ENCODE measurements at places on chromosomes 11 and 22.
A peak's percentile ranks its signal among the peaks of the same experiment; 100 is the strongest.

- no peak for DNase-seq
Observed at GRCh38 chr11:113871336-113871735, 4.0 kb downstream of the USP28 start.

- DNase-seq: no peak
Observed at GRCh38 chr11:27514076-27514475, 7.5 kb upstream of the LIN7C start.

DNA sequence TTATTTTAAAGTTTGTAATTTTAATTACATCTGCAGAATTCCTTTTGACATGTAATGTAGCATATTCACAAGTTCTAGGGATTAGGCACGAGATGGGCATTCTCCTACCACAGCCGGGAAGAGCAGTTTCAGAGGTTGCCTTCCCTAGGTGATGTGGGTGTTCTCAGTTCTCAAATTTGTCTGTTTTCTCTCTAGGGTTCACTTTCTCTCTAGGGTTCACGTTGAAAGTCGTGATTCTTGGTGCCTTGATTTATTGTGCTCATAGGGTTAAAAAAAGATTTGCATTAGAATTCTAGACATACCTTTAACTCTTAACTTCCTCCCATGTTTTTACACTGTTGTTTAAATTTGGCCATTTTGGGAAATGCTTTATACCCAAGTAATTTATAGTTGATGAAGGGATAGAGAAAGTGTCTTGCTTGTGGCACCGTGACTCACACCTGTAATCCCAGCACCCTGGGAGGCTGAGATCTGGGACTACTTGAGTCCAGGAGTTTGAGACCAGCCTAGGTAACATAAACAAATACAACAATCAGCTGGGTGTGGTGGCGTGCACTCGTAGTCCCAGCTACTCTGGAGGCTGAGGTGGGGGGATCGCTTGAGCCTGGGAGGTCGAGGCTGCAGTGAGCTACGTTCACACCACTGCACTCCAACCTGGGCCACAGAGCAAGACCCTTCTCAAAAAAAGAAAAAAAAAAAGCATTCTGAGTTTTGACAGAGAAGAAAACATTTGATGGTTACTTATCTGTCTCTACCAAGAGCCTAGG is 3.6 kb downstream of the MED15 start:
- DNase-seq: no peak

DNA sequence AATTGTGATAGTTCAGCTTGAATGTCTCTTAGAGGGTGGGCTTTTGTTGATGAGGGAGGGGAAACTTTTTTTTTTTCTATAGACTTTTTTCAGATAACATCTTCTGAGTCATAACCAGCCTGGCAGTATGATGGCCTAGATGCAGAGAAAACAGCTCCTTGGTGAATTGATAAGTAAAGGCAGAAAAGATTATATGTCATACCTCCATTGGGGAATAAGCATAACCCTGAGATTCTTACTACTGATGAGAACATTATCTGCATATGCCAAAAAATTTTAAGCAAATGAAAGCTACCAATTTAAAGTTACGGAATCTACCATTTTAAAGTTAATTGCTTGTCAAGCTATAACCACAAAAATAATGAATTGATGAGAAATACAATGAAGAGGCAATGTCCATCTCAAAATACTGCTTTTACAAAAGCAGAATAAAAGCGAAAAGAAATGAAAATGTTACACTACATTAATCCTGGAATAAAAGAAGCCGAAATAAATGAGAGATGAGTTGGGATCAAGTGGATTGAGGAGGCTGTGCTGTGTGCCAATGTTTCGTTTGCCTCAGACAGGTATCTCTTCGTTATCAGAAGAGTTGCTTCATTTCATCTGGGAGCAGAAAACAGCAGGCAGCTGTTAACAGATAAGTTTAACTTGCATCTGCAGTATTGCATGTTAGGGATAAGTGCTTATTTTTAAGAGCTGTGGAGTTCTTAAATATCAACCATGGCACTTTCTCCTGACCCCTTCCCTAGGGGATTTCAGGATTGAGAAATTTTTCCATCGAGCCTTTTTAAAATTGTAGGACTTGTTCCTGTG is 3.9 kb downstream of the MALAT1 start:
- no peak for DNase-seq

- no peak for DNase-seq
Observed at GRCh38 chr11:94593030-94593429, 25.9 kb downstream of the PIWIL4 start.

DNA sequence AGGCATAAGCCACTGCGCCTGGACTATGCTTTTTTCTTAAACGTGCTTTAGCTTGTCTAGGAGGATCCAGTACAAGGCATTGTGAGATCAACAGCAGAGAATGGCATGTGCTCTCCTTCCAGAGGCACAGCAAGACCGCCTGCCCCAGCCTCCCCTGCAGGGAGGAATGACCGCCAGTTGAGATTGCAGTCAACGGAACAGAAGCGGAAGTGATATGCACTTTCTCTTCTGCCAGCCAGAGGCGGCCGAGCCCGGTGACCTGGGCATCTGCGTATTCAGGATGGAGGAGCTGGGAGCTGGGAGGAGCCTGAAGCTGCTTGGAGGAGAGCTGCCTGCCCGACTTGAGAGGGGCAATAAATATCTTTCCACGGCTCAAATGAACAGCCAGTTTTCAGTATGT is 243.0 kb downstream of the CTTN start:
- no peak for DNase-seq

- no peak for DNase-seq
Observed at GRCh38 chr11:115185507-115185906, 318.7 kb downstream of the CADM1 start.

DNA sequence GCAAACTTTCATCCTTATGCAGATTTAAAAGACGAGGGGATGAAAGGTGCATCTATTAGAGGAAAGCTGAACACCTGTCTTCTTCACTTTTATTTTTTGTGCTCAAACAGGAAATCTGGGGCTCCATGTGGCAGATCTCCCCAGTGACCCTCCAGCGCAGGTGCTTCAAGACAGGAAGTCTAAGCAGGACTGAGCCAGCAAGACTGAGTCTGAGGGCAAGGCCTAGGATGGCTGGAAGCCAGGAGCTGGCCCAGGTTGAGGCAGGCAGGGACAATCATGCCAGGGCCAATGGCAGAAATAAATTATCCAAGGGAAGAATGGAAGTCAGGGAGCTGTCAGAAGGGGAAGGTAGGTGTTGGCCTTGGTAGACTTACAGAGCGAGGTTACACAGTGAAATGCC is 101.1 kb upstream of the SPON1 start:
- DNase-seq: no peak

DNA sequence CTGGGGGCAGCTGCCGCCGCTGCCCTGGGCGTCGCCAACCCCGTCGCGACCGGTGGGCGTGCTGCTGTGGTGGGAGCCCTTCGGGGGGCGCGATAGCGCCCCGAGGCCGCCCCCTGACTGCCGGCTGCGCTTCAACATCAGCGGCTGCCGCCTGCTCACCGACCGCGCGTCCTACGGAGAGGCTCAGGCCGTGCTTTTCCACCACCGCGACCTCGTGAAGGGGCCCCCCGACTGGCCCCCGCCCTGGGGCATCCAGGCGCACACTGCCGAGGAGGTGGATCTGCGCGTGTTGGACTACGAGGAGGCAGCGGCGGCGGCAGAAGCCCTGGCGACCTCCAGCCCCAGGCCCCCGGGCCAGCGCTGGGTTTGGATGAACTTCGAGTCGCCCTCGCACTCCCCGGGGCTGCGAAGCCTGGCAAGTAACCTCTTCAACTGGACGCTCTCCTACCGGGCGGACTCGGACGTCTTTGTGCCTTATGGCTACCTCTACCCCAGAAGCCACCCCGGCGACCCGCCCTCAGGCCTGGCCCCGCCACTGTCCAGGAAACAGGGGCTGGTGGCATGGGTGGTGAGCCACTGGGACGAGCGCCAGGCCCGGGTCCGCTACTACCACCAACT is 1.0 kb downstream of the FUT4 start:
- DNase-seq: no peak

DNA sequence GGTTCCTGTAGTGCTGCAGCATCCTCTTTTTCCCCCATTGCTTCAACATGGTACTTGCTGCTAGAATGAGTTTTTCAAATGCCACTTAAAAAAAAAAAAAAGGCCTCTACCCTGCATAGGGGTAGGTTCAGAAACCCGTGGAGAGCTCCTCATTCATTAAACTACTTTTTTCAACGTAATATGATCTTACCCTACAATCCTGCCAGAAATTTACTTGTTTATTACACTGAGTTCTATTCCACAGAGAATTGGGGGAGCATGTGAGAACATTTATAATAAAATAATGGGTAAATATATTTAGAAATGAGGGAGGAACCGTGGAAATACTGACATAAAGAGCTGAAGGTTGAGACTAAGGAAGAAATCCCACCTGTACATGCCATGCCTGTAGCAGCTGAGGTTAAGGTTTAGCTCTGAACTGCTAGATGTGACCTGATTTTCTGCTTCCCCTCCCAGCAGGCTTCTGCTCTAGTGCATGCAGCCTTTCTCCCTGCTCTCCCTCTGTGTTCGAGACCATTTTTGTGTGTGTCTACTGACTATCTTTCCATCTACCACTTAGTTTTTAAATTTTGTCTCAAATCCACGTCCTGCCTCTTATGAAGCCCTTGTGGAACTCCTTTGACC is 225.7 kb downstream of the DDX10 start:
- no peak for DNase-seq

GRCh38 chr11:108199446-108200321 is 22.8 kb downstream of the NPAT start:
- peak; percentile 79 for DNase-seq

- DNase-seq: no peak
Observed at GRCh38 chr11:11636671-11637070, 14.9 kb upstream of the GALNT18 start.

GRCh38 chr11:44515048-44515447 is 50.4 kb upstream of the CD82 start:
- DNase-seq: no peak

DNA sequence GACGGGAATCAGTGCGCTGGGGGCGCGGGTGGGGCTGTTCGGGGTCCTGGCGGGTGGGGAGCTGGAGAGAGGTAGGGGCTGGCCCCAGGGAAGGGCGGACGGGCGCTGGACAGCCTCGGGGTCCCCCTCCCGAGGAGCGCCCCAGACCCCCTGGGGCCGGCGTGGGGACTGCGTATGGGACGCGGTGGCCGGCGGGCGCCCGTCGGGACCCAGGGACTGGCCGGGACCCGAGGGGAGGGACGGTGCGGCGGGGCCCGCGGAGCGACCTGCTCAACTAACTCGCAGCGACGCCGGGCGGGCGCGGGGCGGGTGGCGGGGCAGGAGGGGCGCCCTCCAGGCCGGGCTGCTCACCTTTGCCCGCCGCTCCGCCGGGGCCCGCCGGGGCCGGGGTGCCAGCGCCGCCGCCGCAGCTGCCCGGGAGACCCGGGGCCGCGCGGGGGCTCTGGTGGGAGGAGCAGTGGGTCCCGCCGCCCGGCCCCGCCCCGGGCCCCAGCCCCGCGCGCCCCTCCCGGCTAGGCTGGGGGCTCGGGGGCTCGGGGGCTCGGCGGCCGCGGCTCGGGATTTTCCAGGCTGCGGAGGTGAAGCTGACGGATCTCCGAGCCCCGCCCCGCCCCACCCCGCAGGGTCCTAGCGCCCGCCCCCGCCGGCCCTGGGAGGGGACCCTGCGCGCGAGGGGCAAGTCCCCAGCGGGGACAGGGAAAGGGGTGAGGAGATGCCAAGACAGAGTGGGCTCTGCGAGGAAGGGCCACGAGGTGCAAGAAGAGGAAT is 12.3 kb downstream of the STARD10 start:
- peak; percentile 89 for DNase-seq

- DNase-seq: no peak
Observed at GRCh38 chr11:103870821-103871309, 165.6 kb upstream of the DDI1 start.

- DNase-seq: peak; percentile 3
Observed at GRCh38 chr11:55942785-55943392, 6.7 kb upstream of the OR5I1 start.

GRCh38 chr22:38223289-38223960 is 21.6 kb downstream of the MAFF start:
- DNase-seq: no peak
